CMK (cell line): ENCODE measurements at places on chromosomes 5 and 9.
A peak's percentile ranks its signal among the peaks of the same experiment; 100 is the strongest.

- DNase-seq, result no peak
Observed at GRCh38 chr5:176538230-176538988, 1.2 kb upstream of the RNF44 start.

GRCh38 chr5:71782771-71783770 lies 64.0 kb downstream of the CARTPT start:
- peak; percentile 1 for DNase-seq

GRCh38 chr9:114935119-114935518 lies 4.7 kb upstream of the TNFSF8 start:
- no peak for DNase-seq

GRCh38 chr5:17604951-17605350 lies 968 bp downstream of the TAF11L11 start:
- no peak for DNase-seq

GRCh38 chr9:91332546-91333231 lies 29.0 kb downstream of the AUH start:
- DNase-seq, result no peak

- no peak for DNase-seq
Observed at GRCh38 chr5:156640691-156641241, 209.3 kb upstream of the PPP1R2B start.

DNA sequence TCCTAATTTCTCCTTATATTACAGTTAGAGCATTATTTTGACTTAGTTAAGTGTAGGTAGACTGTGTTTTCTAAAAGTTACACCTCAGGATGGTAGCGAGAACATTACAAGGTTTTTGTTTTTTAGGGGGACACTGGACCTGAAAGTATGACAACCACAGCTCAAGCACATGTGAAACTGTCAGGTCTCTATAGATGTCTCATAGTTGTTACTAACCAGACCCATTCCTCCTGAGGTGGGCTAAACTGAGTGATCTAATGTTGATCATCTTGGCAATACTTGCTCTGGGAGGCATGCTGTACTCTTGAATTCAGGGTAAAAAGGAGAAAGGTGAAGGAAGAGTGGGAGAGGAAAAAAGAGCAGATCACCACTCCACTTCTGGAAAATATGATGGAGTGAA lies 196.6 kb upstream of the RASEF start:
- DNase-seq, result no peak

DNA sequence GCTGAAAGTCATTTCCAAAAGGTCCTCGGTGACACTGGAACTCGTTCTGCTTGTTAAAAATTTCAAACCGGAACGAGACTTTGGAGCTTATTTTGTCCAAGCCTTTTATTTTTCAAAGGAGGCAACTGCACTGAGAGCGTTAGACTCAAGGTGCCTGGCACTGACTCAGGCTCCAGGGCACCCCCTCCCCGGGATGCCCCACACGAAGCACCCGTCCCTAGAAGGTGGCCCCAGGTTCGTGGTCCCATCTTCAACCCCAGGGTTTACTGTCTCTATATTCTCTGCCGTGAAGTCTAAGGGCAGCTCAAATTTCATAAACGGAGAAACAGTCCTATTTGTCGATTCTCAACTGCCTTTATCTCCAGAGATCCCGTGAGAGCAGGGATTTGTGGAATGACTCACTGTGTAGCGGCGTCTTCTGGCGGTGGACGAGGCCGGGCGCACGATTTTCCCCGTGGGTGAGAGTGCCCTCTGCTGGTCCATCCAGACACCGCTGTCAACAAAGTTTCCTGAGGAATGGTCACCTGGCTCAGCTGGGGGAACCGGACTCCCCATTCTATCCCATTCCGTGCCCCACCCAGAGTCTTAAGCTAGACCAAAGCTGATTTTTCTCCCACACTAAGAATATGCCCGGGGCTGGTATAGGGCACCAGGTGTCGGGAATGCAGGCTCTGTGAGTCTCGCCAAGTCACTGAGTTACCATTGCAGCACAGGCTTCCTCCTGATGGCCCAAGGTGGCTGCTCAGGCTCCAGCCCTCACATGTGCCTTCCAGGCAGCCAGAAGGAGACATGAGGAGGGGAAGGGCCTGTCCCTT lies 27.1 kb upstream of the SLC6A19 start:
- no peak for DNase-seq

DNA sequence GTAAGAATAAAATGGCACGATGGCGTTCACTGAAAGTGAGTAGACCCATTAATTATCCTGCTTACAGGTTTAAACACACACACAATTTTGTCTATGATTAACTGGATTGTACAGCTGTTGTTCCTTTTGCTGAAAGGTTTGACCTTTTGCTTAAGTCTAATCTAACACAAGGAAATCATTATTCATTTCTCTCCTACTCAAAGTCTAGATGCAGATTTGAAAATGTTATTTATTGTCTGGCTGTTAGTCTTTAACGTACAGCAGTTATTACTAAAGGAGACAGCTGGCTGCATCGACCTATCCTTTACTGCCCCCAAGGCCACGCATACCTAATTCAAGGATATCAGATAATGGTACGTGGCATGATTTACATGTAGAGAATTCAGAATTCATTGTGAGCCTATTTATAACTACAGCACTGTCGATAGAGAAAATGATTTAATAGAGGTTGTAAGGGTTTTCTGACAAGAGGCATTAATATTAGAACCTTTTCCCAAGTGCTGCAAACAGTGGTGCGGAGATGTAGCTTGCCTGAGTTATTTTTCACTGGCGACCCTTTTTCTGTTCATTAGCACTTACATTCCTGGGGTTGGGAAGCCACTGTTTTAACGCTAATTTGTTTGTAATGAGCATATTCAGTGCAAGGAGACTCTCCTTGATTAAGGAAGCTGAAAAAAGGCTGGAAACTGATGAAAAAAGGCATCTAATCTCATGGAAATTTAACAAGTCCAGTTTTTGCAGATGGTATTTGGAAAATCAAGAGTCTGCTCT lies 368.4 kb upstream of the GRAMD2B start:
- DNase-seq, result no peak

DNA sequence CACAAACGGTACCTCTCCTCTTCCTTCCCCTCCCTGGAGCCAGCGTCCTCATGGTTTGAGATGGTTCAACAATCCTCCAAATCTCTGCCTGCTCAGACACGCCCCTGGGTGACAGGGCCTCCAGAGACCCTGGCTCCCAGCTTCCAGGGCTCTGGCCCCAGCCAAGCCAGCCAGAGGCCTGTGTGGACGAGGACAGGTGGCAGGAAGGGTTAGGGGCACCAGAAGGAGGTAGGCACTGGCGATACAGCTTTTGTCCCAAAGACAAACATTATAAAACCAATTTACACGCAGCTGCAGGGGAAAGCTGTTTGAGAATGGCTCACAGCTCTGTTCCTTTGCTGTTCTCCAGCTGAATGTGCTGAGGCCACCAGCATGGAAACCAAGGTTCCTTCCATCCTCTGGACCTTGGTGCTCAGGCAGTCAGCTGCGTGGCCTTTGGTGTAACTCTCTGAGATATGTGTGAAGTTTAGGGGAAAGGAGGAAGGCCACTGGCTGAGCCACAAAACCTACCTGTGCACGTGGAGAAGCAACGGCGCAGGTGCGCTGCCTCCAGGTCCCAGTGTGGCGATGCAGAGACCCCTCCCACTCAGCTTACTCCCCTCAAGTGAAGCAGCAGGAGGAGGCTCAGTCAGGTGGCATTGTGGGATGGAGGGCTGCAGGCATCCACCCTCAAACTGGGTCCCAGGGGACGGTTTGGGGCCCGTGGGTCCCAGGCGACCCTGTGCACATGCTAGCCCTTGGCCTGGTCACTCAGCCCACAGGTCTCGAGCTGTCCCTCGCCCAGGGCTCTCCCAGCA lies 4.3 kb upstream of the QRFP start:
- no peak for DNase-seq

DNA sequence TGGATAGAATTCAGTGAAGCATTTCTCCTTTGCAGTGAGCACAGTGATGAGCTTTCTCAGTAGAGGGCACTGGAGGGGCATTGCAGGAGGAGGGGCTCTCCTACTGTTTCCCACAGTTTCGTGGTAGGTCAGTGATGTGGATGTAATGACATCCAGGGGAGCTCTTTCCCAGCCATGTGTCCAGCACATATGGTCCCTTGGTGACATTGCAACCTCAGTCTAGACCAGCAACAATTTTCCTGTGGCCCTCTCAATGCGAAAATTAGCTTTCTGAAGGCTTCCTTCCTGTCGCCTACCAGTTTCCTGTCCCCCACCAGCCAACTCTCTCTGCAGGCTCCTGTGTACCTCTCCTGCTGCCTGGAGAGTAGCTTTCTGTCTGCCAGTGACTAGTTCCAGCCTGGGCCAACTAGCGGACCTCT lies 6.9 kb upstream of the PDCL start:
- peak; percentile 31 for DNase-seq

GRCh38 chr9:129021091-129021490 lies 7.0 kb downstream of the SH3GLB2 start:
- DNase-seq, result no peak

GRCh38 chr9:120014796-120015195 lies 565.2 kb downstream of the CDK5RAP2 start:
- DNase-seq, result no peak

DNA sequence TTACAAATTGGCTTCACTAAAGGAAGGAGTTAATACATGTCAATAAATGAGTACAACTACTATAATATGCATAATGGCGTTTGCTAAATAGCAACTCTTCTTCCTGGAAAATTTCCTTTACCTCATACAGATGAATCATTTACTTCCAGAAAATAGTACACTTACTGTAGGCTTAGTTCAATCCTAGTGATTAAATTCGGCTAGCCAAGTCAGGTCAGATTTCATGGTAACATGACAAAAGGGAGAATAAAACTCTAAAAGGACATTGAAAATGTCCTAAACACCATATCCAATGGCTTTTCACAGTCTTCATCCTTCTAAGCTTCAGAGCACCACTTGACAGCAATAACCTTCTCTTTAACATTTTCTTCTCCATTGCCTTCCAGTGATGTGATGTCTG lies 42.1 kb upstream of the ZFAND5 start:
- DNase-seq, result no peak

- DNase-seq, result no peak
Observed at GRCh38 chr9:4177970-4178758, 121.7 kb downstream of the GLIS3 start.

DNA sequence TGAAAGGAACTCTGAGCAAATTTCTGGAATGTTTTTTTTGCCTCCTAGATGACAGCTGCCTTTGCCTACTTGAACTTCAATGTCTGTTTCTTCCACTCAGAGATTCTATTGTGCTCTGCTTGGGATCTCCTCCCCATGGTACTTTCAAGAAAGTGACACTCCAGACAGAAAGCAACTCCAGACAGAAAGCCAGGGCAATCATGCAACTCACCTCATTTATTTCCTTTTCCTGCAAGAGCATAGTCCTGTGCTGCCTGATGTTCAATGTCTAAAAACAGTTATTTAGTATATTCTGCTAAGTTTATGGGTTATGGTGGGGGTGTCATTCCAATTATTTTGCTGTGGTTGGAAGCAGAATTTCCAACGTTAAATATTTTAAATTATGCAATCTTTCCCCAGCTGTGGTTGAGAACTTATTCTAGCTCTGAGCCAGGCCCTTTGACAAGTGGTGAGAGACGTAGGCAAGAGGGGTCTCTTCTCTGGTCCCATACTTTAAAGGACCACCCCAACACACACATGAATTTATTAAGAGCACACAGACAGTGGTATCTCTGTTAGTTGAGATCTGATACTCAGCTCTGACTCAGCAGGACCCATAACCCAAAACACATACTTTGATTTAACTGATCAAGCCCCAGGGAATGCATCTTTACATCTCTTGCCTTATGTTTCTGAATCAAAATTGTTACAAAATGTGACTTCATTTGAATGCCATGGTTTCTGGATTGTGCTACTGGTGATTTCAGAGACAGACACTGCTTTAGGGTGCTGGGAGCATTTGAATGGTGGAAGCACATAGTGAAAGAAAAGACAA lies 39.5 kb upstream of the MAMDC2 start:
- no peak for DNase-seq

DNA sequence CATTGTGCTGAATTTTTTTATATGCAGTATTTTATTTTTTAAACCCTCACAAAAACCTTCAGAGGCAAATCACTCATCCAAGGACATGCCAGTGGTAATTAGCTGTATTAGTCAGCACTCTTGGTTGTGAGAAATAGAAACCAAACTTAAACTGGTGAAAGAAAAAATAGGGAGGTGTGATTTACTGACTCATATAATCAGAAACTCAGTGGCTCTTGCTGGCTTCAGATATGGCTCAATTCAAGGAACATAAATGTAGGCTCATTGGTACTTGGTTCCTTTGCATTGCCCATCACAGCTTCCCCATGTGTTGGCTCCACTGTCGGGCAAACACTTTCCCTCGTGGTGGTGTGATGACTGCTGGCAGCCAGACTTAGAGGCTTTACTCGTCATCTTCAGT lies 497.2 kb downstream of the MAT2B start:
- no peak for DNase-seq

DNA sequence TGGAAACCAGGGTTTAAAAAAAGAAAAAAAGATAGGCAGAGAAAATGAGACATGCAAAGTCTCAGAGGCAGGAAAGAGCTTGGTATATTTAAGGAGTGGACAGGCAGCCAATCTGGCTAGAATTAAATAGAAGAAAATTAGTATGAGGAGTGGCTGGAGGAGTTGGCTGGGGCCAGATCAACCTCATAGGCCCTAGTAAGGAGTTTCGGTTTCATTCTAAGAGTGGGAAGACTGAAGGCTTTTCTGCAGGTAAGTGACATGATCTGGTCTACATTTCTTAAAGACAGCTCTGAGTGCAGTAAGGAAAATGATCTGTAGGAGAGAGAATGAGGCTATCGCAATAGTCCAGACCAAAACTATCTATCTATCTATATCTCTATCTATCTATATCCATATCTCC lies 27.5 kb downstream of the ADRB2 start:
- DNase-seq, result no peak

DNA sequence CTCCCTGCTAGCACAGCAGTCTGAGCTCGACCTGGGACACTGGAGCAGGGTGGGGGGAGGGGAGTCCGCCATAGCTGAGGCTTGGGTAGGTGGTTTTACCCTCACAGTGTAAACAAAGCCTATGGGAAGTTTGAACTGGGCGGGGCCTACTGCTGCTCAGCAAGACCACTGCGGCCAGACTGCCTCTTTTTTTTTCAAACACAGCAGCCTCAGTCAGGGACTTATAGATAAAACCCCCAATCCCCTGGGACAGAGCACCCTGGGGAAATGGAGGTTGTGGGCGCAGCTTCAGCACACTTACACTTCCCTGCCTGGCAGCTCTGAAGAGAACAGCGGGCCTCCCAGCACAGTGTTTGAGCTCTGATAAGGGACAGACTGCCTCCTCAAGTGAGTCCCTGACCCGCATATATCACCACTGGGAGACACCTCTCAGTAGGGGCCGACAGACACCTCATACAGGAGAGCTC lies 151.1 kb upstream of the APC start:
- peak; percentile 43 for DNase-seq

GRCh38 chr5:6431214-6432195 lies 17.2 kb upstream of the UBE2QL1 start:
- DNase-seq, result no peak

GRCh38 chr9:132216861-132217619 lies 55.2 kb downstream of the NTNG2 start:
- DNase-seq, result no peak

GRCh38 chr5:166338801-166339200 lies 1952.6 kb upstream of the WWC1 start:
- DNase-seq, result no peak

- DNase-seq, result no peak
Observed at GRCh38 chr5:2095011-2095410, 212.3 kb upstream of the IRX4 start.

- DNase-seq, result no peak
Observed at GRCh38 chr5:121596882-121597281, 254.8 kb upstream of the FTMT start.

GRCh38 chr5:10403829-10404228 lies 37.9 kb upstream of the ROPN1L start:
- no peak for DNase-seq
